ENCODE measurements at places on chromosomes 12 and 14. TPM values are rescaled to one million over a fixed set of nuclear protein-coding genes. Genes with fewer than 3 reads are reported as not detected.

DNA sequence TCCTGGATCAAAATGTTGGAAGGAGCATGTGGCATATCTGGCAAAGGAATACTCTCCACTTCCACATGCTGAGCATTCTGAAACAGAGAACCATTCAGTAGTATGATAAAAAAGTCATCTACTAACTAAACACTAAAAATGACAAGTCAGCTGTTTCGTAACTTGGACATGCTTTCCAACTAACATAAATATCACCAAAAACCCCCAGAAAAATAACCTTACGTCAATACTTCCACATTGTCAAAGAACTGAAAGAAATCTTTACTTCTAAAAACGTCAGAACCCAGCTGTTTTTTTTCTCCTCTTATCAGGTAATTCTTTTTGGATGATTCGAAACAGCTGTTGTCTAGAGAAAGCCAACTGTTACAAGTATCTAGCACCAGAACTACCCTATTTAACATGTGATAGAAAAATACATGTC, 8.2 kb downstream of the WBP11 start:
- DNase-seq: no peak

- DNase-seq: no peak
These were observed 6.6 kb upstream of the SNRPF start for GRCh38 chr12:95852133-95852532.

DNA sequence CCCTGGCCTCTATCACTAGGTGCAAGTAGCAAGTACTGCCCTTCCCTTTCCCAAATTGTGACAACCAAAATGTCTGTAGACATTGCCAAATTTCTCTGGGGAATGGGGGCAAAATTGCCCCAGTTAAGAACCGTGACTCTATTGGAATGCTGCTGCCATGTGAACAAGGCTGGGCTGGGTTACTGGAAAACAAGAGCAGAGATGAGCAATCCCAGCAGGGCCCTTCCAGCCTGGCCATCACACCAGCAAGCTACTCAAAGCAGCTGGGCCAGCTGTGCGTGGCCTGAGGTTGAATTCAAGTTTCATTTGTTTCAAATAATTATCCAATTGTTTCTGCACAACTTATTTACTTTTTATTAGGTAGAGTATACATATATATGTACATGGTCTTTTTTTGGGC, 103.4 kb upstream of the PKP2 start:
- no peak for DNase-seq

GRCh38 chr12:24798335-24798734, 150.6 kb downstream of the BCAT1 start:
- no peak for DNase-seq

GRCh38 chr14:77607741-77608302, 8.6 kb downstream of the SPTLC2 start:
- DNase-seq: no peak

- DNase-seq: no peak
These were observed 85.7 kb downstream of the BORCS5 start for GRCh38 chr12:12442548-12443071.

DNA sequence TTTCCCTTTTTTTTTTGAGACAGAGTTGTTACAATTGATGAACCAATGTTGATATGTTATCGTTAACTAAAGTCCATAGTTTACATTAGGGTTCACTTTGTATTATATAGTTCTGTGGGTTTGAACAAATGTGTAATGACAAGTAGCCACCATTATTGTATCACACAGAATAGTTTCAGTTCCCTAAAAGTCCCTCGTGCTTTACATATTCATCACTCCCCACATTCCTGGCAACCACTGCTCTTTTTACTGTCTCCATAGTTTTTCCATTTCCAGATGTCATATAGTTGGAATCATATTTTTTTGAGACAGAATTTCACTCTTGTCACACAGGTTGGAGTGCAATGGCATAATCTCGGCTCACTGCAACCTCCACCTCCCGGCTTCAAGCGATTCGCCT, 12.5 kb downstream of the HSD17B6 start:
- no peak for DNase-seq

- DNase-seq: no peak
These were observed 249.9 kb downstream of the BCAT1 start for GRCh38 chr12:24698972-24699371.

DNA sequence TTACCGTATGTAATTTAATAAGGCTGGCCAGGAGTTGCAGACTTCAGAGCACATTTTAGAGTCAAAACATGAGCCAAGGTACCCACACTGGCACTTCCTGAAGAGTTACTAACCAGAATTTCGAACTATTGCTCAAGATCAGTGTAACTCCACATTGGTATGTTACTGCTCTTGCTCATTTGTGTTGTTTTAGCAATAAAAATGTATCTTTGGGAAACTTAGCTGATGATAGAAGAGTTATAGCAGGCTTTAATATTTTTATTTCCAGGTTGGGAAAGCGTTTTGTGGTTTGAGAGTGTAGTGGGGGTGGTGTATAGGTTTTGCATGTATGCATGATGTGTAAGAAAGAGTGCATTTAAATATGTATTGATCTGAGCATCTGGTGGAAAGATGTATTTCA, 96.6 kb downstream of the SCN8A start:
- no peak for DNase-seq

DNA sequence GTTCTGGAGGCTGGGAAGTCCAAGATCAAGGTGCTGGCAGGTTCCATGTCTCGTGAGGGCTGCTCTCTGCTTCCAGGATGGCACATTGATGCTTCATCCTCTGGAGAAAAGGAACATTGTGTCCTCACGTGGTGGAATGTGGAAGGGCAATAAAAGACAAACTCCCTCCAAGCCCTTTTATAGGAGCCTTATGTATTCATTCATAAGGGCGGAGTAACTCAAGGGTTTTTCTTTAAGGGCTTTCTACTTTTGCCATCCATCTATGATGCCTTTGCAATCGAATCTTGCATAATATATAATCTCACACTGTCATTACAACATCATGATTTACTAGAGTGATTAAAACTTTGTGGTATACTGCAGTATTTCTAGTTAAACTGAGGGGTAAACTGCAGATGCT, 132.7 kb upstream of the DDHD1 start:
- no peak for DNase-seq

GRCh38 chr14:98901511-98902205, 370.3 kb downstream of the BCL11B start:
- DNase-seq: peak; percentile 38

DNA sequence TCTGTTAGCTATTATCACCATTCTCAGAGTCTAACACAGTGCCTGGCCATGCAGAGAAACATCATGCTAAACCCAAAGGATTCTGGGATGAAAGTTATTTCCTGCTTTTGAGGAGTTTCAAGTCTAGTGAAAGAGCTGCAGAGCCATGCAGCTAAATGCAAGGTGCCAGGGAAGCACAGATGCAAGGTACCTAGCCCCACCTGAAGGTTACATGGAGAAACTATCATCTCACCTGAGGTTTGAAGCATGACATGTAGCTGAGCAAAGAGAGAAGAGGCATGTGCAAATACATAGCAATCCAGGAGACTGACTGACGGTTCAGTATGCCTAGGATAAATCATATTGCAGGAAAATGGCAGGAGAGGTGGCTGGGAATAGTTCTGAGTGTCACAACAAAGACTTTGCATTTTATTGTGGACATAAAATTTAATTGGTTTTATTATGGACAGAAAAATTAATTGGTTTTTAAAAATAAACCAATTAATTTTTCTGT, 170.4 kb downstream of the PRKD1 start:
- no peak for DNase-seq

DNA sequence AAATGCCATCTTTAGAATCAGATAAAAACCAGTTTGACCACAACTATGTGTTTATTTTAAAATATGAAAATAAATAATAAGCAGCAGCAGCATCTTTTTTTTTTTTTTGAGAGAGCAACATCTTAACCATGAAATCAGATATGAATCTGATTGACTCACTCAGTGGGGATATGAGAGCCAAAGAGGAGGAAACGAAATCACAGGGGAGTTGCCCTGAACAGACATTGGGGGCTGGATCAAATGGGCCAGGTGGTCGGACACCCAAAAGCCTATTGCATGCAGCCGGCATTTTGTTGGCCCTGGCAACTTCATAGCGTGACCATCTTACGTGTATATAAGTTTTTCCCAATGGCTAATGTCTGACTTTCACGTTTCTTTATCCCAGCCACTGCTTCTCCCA, 321.1 kb downstream of the NPAS3 start:
- no peak for DNase-seq

DNA sequence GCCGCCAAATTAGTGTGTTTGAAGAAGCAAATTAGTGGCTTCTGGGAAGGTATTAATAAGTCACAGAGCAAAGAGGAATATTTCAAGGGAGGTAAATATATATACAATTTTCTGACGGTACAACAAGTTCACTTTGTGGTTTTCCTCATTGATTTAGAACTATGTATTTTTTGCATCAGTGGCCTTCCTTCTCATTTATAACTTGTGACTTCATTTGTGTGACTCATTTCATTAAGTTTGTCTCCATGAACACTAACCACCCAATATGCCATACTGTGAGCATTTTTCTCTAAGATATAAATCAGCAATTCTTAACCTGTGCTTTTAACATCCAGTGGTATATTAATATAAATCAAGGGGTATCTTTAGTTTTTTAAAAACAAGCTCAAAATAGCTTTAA, 29.3 kb upstream of the ARHGAP5 start:
- no peak for DNase-seq

- DNase-seq: no peak
These were observed 10.1 kb downstream of the MVK start for GRCh38 chr12:109583733-109584132.

DNA sequence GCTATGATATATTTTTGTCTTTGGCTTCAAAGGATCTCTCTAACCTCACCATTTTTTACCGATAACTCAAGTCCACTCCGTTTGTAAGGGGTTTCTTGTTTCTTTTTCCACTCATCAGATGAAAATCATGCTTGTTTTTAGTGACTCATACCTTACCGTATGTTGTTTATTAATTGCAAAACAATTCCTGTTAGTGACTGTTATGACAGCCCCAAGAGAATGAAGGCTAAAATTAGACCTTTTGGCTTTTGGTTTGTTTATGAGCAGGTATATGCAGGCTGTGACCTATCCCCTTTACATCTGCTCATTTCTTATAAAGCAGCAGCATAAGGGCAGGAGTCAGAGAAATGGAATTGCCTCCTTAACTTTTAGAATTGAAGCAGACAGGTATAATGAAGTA, 319.8 kb downstream of the CEP128 start:
- DNase-seq: no peak

- no peak for DNase-seq
These were observed 15.8 kb downstream of the TMEM229B start for GRCh38 chr14:67472726-67473125.

- no peak for DNase-seq
These were observed 409.2 kb downstream of the IPO8 start for GRCh38 chr12:30286345-30286926.

The KHNYN gene
- 46.9 TPM for total RNA-seq

The NELL2 gene
- 14.7 TPM for total RNA-seq

The ZNF385A gene
- total RNA-seq: 8.4 TPM

The SOX5 gene
- 10.4 TPM for total RNA-seq

The PTCSC3 gene
- total RNA-seq: not detected

The C1S gene
- total RNA-seq: 420 TPM

The SERPINA10 gene
- total RNA-seq: not detected

The NANOG gene
- total RNA-seq: under 0.01 TPM

The NPFF gene
- not detected for total RNA-seq

All from sigmoid colon (tissue), 7 donors.